ENCODE measurements at places on chromosomes 1 and 21.

DNA sequence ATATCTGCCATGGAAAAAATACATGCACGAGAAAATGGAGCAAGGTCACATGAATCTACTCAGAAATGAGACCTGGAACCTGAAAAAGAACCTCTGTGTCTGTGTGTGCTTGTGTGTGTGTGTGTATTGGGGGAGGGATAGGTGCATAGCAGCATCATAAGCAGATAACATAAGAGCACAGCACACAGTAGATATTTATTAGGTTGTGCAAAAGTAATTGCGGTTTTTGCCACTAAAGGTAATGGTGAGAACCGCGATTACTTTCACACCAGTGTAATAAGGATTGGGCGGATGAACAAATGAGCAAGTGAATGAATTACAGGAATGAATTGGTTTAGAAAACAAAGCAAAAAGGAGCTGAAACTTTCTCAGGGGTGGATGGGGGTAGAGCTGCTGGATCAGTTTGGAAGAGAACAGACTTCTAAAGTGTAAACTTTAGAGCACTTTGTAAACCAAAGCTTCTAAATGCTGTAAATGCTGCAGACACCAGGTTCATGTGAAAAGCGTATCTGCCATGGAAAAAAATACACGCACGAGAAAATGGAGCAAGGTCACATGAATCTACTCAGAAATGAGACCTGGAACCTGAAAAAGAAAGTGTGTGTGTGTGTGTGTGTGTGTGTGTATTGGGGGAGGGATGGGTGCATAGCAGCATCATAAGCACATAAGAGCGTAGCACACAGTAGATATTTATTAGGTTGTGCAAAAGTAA, 156.9 kb downstream of the TOMM20 start:
- DNase-seq = no peak

DNA sequence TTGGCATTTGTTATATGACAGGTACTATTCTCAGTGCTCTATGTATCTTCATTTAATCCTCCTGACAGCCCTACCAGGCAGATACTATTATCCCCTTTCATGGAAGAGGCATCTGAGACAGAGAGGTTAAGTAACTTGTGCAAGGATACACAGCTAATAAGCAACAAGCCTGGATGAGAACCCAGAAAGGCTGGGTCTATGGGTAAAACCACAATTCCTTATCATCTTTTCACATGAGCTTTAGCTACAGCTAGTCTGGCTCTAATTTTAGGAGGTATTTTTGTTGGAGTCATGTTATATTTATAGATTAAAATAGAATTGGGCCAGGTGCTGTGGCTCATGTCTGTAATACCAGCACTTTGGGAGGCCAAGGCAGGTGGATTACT, 27.7 kb downstream of the DNTTIP2 start:
- DNase-seq = no peak

GRCh38 chr1:45908611-45909140, 105.3 kb downstream of the MAST2 start:
- no peak for DNase-seq

GRCh38 chr1:238710697-238711096, 675.7 kb upstream of the CHRM3 start:
- no peak for DNase-seq

DNA sequence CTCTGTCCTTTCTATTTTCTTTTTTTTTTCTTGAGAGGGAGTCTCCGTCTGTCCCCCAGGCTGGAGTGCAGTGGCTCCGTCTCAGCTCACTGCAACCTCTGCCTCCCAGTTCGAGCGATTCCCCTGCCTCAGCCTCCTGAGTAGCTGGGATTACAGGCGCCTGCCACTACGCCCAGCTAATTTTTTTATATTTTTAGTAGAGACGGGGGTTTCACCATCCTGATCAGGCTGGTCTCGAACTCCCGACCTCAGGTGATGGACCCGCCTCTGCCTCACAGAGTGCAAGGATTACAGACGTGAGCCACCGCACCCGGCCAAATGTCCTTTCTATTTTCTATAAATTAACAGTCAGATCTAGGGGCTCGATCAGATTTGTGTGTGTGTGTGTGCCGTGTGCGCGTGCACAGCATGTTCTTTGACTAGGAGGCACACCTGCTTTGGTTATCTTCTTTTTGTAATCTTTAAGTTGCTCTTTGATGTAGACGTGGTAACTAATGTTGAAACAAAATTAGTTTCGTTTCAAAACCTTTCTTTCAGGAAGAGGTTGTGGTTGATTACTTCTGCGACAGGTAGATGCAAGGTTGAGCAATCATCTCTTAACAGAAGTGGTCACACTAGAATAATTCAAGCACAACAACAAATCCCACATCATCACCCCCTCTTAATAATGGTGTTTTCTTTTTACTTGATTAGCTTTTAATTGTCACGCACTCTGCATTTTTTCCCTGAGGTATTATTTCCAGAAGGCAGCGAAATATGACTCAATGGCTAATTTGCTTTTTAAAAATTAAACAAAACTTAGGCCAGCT, 779 bp upstream of the DEGS1 start:
- peak; percentile 85 for DNase-seq

GRCh38 chr1:66852870-66853269, 51.8 kb upstream of the INSL5 start:
- DNase-seq = no peak

GRCh38 chr1:29237852-29238619, 1.7 kb downstream of the PTPRU start:
- peak; percentile 12 for DNase-seq

GRCh38 chr1:40855513-40855912, 6.7 kb downstream of the CITED4 start:
- DNase-seq = peak; percentile 18

- no peak for DNase-seq
Measured at GRCh38 chr21:45469273-45470086, 64.5 kb downstream of the COL18A1 start.

- no peak for DNase-seq
Measured at GRCh38 chr1:21532496-21532895, 23.3 kb downstream of the ALPL start.

- no peak for DNase-seq
Measured at GRCh38 chr1:22323846-22324504, 127.7 kb upstream of the ZBTB40 start.

DNA sequence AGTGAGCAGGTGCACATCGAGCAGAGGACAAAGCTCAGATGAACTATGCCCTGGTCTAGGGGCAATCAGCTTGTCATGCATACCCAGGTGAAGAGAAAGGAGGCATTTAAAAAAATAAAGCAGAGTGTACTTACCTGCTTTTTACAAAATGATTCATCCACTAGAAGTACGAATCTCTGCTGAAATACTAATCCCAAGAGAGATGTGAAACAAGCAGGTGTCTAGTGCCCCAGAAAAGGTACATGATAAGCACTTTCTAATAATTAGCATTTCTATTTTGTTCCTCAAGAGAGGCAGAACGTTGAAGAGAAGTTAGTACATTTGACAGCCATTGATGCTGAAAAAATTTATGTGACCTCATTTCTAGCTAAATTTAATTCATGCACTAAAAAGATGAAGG, 31.1 kb downstream of the CHODL start:
- no peak for DNase-seq

DNA sequence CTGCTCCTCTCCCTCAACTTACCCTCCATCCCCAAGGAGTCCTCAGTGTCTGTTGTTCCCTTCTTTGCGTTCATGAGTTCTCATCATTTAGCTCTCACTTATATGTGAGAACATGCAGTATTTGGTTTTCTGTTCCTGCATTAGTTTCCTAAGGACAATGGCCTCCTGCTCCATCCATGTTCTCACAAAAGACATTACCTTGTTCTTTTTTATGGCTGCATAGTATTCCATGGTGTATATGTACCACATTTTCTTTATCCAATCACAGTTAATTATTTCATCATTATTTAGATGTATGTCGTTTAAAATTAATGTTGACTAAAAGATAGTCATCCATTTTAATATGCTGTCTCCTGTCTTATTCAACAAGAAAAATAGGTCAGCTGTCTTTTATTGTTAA, 134.1 kb downstream of the CRB1 start:
- no peak for DNase-seq

DNA sequence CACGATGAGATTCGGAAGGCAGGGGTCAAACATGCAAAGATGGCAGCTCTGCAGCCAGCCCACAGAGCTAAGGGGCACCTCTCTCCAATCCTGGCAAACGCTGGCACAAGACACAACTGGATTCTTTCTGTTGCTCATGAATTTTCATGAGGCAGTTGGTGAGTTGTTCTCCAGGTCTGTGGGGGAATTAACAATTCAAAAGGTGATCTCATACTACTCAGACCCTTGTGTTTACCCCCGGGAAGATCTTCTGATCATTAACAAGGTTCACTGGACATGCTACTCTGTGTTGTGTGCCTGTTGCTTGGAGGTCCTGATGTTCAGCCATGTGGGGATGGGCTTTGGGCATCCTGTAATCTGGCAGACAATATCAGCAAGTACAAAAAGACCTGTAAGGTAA, 128.9 kb downstream of the HHAT start:
- no peak for DNase-seq

DNA sequence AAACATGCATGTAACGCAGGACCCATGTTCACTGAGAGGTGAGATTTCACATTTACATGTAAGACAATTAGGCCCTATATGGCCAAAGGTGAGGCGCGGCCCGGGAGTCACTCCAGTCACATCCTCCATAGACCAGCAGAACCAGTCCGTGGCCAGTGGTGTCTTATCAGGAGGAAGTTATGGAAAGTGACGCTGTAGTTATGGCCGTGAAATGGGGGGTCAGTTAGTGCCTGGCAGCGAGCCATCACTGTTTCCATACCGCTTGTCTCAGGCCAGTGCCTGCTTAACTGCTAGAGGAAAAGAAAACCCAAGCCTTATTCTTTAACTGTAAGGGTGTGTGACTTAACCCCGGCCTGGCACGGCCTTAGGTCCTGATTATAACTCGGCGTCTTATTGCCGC, 6.1 kb downstream of the C1orf159 start:
- DNase-seq = no peak

DNA sequence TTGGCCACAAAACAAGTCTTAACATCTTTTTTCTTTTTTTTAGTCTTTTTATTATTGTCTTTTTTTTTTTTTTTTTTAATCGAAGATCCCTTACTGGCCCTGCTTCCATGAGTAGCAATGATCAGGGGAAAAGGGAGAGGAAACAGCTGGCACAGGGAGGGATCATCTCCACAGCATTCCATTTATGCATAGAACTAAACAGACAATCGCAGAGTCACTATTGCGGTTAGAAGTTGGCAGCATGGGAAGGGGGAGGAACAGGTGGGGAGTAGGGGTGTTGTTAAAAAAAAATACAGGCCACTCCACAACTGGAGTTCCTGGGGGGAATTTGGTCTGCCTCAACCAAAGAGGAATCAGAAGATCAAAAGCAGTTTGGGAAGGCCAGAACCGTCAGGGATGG, 55.4 kb downstream of the C1orf185 start:
- DNase-seq = no peak

DNA sequence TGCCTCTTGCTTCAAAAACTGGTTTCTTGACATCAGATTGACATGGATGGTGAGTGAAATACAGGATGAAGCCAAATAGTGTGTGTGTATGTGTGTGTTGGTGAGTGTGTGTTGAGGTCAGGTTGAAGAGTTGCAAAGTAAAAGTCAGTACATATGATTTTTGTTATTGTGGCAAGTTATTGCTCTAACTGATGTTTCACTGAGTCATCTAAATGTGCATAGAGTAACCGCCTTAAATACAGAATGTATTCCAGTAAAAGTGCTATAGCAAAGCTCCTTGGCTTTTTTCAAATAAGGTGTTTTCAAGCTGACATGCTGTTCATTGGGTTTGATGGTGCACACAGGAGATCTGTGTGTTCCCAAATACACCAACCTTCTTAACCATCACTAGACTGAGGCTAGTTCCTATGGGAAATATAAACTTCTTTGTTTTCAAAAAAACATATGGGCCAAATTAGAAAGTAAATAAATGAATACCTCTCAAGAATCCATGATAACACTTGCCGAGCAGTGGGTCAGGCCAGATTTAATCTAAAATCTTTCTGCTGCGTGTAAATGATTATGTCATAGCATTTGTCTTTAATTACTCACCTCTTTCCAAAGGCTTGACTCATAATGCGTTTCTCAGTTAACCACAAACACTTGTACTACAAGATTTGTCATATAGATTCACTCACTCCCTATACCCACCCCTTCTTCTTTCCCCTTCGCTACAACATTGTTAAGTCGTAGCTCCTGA, 151.1 kb downstream of the LYPLAL1 start:
- DNase-seq = no peak

DNA sequence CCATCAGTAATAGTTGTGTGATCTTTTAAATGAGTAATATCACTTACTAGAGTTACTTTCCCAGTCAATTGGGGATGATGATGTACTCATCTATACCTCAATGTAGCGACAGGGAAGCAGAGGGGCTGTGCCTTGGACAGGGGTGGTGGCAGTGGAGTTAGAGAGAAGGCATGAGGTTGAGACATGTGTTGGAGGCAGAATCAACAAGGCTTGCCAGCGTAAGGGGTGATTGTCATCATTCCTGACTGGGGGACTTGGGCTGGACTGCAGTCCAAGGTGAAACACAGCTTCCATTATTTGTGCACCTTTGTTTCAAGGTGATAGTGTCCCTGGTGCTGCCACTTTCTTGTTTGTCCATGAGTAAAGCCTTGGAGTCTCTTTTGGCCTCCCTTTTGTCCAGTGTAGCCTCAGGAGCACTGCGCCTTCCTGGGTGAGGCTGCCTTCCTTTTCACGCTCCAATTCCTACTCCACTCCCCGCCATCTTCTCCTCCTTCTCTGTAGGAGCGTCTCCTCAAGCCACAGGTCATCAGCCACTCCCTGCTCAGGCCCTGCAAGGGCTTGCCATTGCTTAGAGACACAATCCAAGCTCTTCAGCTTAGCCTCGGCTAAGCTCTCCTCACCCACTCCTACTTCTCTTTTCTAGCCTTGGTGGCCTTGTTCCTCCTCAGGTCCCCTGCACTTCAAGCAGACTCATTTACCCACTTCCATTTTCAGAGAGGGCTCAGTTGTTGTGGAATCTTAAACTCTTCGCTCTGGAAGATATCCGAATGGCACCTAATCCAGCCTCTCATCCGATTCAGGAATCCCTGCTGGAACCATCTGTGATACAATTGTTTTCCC, 77.6 kb upstream of the CD34 start:
- DNase-seq = no peak

DNA sequence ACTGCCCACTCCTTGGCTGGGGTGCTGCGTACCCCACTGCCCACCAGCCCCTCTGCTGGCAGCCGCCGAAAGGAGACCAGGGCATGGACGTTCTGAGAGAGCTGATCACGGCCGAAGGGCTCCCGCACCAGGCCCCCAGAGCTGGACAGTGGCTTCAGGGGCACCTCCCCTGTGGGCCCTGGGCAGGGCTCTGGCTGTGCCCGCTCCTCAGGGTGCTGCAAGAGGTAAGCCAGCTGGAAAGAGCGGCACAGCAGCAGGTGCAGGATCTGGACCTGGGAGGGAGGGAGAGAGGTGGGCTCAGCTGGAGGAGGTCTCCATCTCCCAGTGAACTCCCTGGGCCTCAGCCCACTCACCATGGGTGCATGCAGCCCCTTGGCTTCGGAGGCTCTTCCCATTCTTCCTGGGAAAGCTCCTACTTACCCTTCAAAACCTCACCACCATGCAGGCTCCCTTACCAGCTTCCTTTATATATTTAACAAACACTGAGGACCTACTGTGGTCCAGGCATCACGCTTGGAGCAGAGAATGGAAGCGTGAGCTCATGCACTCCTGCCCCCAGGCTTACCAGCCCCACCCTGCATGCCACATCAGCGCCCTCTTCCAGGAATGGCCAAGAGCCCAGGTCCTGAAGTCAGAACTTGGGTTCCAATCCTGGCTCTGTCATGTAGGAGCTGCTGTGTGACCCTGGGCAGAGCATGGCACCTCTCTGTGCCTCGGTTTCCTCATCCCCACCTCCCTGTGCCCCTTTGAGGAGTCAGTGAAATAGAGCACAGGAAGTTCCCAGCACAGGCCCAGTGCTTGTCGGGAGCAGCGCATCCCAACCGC, 6.8 kb upstream of the KIF17 start:
- DNase-seq = no peak

GRCh38 chr1:61434276-61434675, 290.7 kb downstream of the TM2D1 start:
- DNase-seq = no peak

Data from CD4-positive, alpha-beta T cell treated with Interferon alpha-2 for 1 hour (primary cell).